ENCODE measurements at places on chromosomes 6 and 20. TPM values are rescaled to one million over a fixed set of nuclear protein-coding genes. Genes with fewer than 3 reads are reported as not detected.

The CDSN gene
- not detected for total RNA-seq

The SLC4A11 gene
- 28.9 TPM for total RNA-seq

The TRIM10 gene
- total RNA-seq, result not detected

The PARD6B gene
- total RNA-seq, result 0.82 TPM

The TAAR6 gene
- not detected for total RNA-seq

The KIZ gene
- 4.2 TPM for total RNA-seq

The RIMS1 gene
- total RNA-seq, result 37.8 TPM

The RBPJL gene
- total RNA-seq, result not detected

The MAFB gene
- 3.4 TPM for total RNA-seq

The TREML2 gene
- not detected for total RNA-seq

The TMEM74B gene
- 0.25 TPM for total RNA-seq

The CCN6 gene
- total RNA-seq, result not detected

The THBS2 gene
- total RNA-seq, result 5.7 TPM

The LPA gene
- not detected for total RNA-seq

The DEFB126 gene
- total RNA-seq, result not detected

The KLC4 gene
- total RNA-seq, result 14.2 TPM
